GM04504 (cell line): ENCODE measurements at places on chromosomes 5 and 9.

- DNase-seq = no peak
Observed at GRCh38 chr9:125391704-125392103, 130.1 kb downstream of the GAPVD1 start.

DNA sequence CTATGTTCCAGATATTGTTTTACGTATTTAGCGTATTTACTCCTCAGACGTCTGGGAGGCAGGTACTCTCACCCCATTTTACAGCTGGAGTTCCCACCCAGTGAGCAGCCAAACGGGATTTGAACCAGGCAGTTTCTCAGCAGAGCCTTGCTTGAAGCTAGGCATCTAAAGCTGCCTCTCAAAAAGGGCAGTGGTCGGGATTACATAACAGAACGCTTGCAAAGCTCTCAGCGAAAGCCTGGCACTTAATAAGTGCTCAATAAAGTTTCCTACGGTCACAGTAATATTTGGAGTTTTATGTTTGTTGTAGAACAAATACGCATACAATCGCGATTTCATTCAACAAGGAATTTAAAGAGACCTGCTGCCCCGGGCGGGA, 286 bp upstream of the BSPRY start:
- no peak for DNase-seq

DNA sequence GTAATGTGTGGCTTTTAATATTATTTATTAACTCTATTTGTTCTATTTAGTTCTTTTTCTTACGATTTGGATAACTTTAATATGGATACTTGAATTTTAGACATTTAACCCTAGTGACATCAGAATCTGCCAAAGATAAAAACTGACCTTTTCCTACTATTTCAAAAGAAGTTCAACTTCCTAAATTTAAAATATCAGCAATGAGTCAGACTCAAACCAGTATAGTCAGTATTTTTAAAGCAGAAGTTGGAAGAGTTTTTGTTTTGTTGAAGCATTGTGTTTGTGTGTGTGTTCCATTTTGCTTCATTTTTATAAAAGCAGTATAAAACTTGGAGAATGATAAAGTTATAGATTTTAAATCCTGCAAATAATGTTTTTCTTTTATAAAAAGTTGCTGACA, 251.8 kb upstream of the RASA1 start:
- DNase-seq = no peak

GRCh38 chr5:82365744-82366228, 87.6 kb upstream of the RPS23 start:
- DNase-seq = peak; percentile 38

DNA sequence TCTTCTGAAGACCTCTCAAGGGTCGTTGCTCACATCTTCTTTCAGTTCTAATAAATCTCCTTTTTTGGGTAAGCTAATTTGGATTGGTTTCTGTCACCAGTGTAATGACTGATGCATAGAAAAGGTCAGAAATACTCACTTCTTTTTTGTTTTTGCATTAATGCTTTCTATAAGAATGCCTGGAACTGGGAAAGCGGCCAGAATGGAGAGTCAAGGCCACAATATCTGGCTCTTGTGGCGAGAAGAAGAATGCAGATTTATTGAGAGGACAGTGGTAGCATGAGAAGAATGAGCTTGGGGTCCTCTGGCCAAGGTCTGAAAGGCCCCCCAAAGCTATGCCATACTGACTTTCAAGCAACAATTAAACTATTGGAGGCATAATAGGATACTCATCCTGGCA, 88.0 kb upstream of the SLC12A2 start:
- DNase-seq = no peak

DNA sequence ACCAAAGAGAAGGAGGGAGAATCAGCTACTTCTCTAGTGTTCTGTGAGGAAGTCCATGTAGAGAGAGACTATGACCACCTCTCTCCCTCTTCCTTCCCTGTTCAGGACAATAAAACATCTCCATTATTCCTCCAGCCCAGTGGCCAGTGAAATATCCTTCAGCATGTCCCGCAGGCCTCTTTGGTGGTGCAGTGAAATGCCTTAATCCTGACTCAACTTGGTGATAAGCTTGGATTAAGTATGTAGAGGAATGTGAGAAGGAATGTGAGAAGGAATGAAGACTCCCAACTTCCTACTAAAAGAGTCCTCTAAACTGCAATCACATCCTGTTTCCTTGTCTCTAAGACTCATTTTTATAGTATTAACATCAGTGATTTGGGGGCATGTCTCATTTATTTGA, 167.3 kb downstream of the TRPM3 start:
- peak; percentile 56 for DNase-seq

GRCh38 chr5:27682600-27682999, 644.2 kb upstream of the CDH9 start:
- no peak for DNase-seq

- DNase-seq = no peak
Observed at GRCh38 chr9:104833696-104834095, 69.8 kb downstream of the NIPSNAP3B start.
